Ovary (tissue), 10 donors: ENCODE measurements at places on chromosomes 11 and 22. TPM values are rescaled to one million over a fixed set of nuclear protein-coding genes. Genes with fewer than 3 reads are reported as not detected.

- no peak for DNase-seq
Observed at GRCh38 chr11:111637885-111638284, 35.6 kb downstream of the SIK2 start.

DNA sequence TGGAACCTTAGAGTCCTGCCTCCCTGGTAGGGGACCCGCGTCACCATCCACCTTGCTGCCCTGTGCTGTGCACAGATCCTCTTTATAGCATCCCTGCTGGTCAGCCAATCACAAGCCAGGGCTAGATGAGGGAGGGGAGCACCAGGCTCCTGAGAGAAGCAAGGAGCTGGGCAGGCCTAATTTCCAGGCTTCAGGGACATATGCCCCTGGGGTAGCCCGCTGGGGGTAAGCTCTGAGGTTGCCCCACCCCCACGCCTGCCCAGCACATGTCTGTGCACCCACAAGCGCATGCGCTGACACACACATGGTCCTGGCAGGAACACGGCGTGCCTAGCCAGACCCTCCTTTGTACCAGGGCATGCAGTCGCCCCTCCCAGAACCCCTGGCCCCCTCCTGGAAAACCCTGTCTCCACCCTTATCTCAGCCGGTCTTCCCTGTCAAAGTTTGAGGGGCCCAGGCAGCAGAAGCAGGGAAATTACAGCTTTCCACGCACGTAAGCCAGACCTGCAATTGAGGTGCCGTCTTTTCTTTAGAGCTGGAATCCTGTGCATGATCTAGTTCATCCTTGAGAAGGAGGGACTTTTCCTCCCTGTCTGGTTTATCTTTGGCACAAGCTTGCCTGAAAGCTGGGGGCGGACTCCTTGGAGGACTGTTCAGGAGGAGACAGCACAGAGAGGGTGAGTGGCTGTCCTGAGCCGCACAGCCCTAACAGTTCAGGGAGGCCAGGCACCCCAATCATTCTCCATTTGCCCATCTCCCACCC lies 2.1 kb downstream of the SSTR3 start:
- no peak for DNase-seq

The MMP11 gene
- 11.4 TPM for polyA plus RNA-seq

The SAA4 gene
- polyA plus RNA-seq, result not detected

The UBQLNL gene
- polyA plus RNA-seq, result 0.73 TPM

The ZDHHC24 gene
- polyA plus RNA-seq, result 9.1 TPM

DNA sequence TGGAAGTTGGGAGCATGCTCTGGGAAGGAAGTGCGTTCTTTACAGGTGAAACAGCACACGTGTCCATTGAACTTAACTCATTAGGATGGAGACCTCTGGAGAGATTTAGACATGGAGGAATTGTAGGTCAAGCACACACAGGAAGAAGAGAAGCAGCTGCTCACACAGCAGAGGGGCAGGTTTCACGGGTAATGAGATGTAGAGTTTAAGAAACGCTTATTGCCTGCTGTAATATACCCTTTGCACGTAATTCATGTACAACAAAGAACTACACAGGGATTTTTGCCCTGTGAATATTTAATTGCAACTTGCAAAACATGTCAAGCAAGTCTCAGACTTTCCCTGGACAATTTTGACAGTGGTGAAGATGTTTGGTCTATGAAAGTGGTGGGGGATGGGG lies 508.0 kb downstream of the OPCML start:
- no peak for DNase-seq

GRCh38 chr11:47587723-47588326 lies 1.3 kb downstream of the FAM180B start:
- no peak for DNase-seq

- no peak for DNase-seq
Observed at GRCh38 chr11:26287067-26287518, 44.8 kb upstream of the ANO3 start.

- no peak for DNase-seq
Observed at GRCh38 chr11:75717608-75718418, at the start of gene MOGAT2. Gene MOGAT2 (plus strand): TSS chr11:75717838. CDS start chr11:75717889, 51 bp downstream.

- no peak for DNase-seq
Observed at GRCh38 chr11:122354025-122354697, 238.1 kb upstream of the BLID start.

- DNase-seq, result no peak
Observed at GRCh38 chr11:10743354-10744000, 7.6 kb upstream of the CTR9 start.

The SLC22A8 gene
- not detected for polyA plus RNA-seq

The OOSP2 gene
- polyA plus RNA-seq, result 0.18 TPM

- no peak for DNase-seq
Observed at GRCh38 chr22:42817556-42817955, 39.5 kb downstream of the ARFGAP3 start.

DNA sequence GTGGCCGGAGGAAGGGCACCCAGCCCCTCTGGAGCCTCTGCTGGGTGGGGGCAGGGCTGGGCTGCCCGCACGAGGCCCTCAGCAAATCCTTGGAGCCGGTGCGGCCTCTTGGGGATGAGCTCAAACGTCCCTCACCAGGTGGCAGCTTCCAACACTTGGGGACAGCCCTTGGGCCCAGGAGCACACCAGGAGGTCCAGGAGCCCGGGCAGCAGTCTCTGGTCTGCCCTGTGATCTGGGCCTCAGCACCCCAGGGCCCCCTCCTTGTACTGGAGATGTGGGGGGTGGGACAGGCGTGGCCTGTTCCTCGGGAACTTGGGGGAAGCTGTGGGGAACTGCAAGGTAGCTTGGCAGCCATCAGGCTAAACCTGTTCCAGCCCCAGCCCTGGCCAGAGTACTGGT lies 40.0 kb downstream of the MOB2 start:
- DNase-seq, result no peak

- DNase-seq, result no peak
Observed at GRCh38 chr22:19406281-19406811, 25.2 kb downstream of the HIRA start.

The MS4A15 gene
- 0.15 TPM for polyA plus RNA-seq

The OR10AG1 gene
- polyA plus RNA-seq, result not detected

DNA sequence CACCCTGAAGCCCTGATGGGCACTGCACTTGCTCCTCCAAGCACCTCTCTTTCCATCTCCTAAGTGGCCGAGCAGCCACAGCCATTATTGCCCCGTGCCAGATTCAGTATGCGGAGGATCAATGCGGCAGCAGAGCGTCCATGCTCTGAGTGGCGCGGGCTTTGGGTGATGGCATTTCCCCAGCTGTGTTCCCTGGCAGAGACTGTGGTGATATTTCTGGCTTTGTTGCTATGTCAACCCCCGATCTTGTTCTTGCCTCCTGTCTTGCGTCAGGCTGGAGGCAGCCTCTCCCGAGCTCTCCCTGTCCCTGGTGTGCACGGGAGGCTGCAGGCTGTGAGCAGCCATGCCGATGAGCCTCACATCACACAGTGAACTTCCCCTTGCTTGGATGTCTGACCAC lies 1018.6 kb downstream of the TBC1D22A start:
- DNase-seq, result no peak

DNA sequence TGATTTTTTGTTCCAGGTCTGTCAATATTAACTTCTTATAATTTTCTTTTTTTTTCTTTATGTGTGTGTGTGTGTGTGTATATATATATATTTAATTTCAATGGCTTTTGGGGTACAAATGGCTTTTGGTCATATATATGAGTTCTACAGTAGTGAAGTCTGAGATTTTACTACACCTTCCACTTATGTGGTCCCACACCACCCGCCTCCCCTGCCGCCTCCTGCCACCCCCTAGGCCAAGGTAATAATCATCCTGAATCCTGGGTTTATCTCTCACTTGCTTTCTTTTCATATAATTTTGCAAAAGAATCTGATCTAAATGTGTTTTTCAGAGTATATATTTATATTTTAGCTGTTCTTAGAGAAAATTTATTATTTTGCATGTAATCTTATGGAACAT lies 11.1 kb downstream of the NEAT1 start:
- no peak for DNase-seq

The OR5B21 gene
- polyA plus RNA-seq, result not detected

DNA sequence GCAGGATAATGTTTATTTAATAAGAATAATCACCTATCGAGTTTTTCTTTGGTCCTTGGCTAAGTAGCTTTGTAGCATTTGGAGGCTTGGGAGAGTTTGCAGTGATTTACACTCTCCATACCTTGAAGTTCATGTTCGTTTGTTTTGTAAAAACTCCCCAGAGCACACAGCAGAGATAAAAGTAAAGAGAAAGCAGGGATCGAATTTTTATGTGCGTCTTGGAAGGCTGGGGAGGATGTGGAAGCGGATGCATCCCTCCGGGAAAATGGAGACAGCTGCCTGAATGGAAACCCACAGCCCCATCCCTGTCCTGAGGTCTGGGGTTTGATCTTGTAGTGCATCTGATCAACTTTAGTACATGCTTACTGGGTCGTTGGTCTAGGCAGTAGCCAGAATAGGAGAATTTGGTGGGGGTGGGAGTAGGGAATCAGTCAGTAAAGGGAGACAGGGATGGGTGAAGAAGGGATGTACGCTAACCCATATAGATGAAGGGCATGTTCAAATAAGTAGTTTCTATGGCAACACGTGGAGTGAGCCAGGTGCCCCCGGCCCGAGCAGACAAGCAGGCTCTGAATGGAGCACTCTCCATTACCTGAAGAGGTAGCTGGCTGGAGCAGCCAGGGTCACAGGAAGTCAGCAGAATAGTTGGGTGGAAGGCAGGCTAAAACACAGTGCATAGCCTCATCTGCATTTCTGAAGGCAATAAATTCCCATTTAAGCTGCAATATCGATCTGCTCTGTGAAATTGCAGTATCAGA lies 147.8 kb downstream of the COMMD9 start:
- DNase-seq, result no peak

The PKP3 gene
- 0.21 TPM for polyA plus RNA-seq

The KRTAP5-10 gene
- polyA plus RNA-seq, result not detected

The MPPED2 gene
- 0.54 TPM for polyA plus RNA-seq

- DNase-seq, result no peak
Observed at GRCh38 chr11:67082071-67082791, 25.6 kb downstream of the RHOD start.

The TUG1 gene
- polyA plus RNA-seq, result 44.9 TPM

The MYOD1 gene
- polyA plus RNA-seq, result not detected

DNA sequence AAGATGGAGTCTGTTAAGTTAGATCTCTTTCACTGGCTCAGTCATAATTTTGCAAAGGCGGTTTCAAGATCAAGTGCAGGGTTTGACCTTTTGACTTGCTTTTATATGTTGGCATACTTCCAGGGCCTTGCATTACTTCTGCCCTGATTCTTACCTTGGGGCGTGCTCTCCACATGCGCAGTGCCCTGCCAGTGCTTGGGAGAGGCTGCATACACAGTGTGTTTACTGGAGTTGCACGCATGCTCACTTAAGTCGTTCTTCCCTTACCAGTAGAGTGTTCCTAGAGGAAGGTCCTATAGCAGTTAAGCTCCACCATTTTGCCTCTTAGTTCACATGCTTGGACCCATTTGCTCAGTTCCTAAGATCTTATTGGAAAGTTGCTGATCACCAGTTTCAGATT lies 21.0 kb upstream of the TMEM123 start:
- no peak for DNase-seq

The PDE3B gene
- polyA plus RNA-seq, result 0.13 TPM

DNA sequence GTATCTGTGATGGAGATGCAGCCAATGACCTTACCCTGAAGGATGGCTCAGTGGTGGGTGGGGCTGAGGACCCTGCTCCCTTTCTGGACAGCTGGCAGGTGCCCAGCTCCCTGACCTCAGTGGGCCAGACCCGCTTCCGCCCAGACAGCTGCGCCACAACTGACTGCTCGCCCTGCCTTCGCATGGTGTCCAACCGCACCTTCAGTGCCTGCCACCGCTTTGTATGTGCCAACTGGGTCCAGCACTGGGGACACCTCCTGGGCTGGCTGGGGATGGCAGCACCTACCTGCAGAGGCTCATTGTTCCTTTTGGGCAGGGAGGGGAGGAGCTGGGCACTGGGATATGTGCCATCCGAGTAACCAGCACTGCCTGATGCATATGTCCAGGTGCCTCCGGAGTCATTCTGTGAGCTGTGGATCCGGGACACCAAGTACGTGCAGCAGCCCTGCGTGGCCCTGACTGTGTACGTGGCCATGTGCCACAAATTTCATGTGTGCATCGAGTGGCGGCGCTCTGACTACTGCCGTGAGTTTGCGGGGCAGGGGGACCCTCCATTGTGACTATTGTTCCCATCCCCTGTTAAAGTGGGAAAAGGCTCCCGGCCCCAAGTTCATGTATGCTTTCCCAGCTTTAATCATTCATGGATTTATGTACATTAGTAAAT lies 84.8 kb downstream of the OTOG start:
- no peak for DNase-seq

DNA sequence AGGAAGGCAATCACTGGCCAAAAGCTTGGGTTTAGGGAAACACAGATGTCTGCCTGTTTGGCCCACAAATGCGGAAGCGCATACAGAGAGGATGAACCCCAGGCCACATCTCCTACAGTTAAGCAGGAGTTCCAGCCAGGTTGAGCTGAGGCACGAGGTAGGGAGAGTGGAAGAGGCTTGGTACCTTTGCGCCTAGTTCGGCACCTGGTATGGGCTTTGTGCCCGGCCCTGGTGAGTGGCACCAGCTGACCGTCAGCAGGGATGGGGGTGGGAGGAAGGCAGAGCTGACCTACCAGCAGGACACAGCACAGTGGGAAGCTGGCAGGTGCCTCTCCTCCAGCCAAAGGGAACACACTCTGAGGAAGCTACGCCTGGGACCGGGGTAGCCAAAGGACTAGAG lies 57.6 kb downstream of the KCNC1 start:
- no peak for DNase-seq

GRCh38 chr11:68455485-68455884 lies 5.1 kb upstream of the PPP6R3 start:
- DNase-seq, result no peak

The KCNQ1OT1 gene
- 0.43 TPM for polyA plus RNA-seq

DNA sequence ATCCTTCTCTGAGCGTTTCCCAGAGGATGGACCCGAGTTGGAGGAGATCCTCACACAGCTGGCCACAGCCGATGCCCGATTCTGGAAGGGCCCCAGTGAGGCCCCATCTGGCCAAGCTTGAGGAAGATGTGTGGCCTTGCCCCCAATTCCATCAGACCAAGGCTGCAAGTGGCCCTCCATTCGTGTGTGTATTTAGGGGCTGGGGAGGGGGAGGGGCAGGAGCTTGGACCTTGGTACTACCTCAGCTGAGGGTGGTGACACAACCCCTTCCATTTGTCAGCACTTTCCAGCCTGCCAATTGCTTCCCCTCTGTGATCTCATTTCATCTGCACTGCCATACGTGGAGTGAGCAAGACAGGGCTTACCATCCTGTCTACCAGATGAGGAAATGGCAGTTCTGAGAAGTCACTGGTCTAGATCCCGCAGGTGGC lies 1.3 kb upstream of the BBS1 start:
- DNase-seq, result no peak

The OR52A1 gene
- polyA plus RNA-seq, result not detected

DNA sequence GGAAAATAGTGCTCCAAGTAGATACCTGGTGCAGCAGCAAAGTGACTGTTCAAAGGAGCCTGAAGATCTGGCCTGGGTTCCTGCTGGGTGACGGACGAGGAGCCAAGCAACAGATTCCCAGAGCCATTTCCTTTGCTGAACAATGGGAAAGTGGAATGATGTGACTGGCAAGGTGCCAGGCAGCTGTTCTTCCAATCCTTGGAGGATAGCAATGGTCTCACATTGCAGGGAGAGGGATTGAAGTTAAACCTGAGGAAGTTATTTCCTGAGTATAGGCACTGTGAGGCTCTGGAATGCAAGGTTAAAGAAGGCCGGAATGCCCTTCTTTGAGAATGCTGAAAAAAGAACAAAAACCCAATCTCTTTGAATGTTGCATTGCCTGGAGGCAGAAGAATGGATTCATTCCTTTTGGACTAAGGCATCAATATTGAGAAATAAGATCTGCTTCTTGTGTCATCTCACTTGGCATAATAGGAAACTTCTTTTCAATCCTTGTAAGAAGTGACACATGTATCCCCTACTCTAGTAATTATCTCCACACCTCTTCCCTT lies 223.8 kb downstream of the BLID start:
- no peak for DNase-seq

GRCh38 chr11:71272161-71272560 lies 19.8 kb upstream of the SHANK2 start:
- DNase-seq, result no peak
